ENCODE measurements at places on chromosomes 1 and 21.
A peak's percentile ranks its signal among the peaks of the same experiment; 100 is the strongest.

- DNase-seq, result no peak
Observed at GRCh38 chr1:4275083-4275482, 375.0 kb upstream of the C1orf174 start.

DNA sequence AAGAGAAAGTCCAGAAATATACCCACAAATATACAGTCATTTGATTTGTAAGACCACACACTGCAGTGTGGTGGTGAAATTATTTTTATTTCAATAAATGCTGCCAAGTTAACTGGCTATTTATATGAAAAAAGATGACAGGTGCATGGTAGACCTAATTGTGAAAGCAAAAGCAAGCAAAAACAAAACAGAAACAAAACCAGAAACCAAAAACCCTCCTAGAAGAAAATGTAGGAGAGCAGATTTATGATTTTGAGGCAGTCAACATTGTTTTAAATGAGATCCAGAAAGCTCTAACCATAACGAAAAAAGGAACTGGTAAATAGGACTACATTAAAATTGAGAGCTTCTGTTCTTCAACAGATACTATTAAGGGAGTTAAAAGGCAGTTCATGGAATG is 303.6 kb downstream of the PRDM2 start:
- no peak for DNase-seq

DNA sequence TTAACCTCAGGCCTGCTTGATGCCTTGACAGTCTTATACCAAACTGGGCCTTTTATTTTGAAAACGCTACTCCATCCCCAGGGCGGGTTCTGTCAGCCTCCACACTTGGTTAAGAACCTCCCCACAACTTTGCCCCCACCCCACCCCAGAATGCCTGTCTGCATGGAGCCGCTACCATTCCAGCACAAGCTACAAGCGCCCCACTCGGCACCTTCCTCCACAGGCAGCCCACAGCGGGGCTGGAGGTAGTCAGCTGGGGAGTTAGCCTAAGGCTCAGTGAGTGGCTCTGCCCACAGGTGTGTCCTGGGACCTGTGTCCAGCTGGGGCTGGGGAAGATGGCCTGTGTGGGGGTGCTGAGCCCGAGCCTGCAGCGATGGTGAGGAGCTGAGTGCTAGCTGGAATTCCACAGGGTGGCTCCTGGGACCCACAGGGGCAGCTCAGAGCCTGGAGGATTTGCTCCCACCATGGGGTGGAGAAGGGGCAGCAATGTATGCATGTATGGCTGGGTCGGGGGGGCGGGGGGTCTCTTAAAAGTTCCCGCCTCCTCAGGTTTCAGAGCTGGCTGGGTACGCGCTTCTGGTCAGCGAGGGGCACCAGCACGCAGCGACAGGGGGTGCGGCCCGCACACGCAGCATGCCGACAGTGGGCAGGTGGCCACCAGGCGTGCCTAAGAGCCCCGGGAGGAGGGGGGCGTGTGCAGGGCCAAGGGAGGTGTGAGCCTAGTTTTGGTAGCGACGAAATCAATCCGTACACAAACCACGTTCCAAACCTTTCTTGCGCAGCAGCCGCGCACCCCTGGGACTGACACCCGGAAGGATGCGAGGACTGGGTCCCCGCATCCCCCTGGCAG is 917 bp downstream of the ETNK2 start:
- no peak for DNase-seq

- no peak for DNase-seq
Observed at GRCh38 chr21:36422279-36423098, 37.3 kb downstream of the CHAF1B start.

DNA sequence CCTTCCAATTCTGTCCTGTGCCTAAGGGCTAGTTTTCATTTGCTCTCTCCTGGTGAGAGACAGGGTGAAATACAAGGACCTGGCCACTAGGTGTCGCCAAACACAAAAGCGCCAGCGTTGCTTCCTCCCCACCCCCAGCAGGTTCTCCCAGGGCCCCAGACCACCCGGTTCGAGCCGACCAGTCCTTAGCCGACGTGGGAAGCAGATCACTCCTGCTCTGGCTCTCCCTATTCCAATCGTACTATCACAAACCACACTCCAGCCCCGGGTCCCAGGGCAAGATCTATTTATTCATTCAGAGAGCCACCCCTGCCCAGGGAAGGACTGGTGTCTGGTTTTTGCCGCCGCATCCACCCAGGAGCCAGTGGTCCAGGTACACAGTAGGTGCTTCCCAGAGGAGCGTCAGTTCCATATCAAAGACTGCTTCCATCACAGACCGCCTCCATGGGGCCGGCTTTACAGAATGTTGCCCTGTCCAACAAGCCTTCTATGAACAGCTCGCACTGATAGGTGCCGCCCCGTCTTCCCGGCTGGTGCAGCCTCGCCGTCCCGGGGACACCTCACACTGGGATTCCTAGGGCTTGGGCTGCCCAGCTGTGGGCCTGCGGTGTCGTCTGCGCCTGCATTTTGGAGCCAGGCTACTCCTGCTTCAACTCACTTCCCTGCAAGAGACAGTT is 35.0 kb downstream of the CTNNBIP1 start:
- DNase-seq, result peak; percentile 23

DNA sequence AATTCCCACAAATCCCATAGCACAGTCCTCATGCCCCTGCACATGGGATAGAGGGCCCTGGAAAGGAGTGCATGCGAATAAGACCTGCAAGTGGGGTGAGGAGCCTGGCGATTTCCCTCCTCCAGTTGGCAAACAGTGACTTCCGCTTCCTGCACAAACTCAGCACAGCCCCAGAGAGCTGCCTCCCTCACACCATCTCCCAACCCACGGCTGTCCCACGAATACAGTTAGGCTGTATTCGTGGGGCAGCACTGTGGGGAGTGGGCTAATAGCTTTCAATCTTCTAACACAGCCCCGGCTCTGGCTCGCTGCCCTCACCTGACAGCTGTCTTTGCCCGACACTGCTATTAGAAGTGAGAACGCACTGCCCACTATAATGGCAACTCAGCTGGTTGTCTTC is 28.2 kb upstream of the CNTN2 start:
- DNase-seq, result no peak

- no peak for DNase-seq
Observed at GRCh38 chr1:242828828-242829227, 304.3 kb upstream of the PLD5 start.

- no peak for DNase-seq
Observed at GRCh38 chr1:237679687-237680086, 211.0 kb downstream of the ZP4 start.

- no peak for DNase-seq
Observed at GRCh38 chr1:11320153-11320936, 47.3 kb downstream of the UBIAD1 start.

DNA sequence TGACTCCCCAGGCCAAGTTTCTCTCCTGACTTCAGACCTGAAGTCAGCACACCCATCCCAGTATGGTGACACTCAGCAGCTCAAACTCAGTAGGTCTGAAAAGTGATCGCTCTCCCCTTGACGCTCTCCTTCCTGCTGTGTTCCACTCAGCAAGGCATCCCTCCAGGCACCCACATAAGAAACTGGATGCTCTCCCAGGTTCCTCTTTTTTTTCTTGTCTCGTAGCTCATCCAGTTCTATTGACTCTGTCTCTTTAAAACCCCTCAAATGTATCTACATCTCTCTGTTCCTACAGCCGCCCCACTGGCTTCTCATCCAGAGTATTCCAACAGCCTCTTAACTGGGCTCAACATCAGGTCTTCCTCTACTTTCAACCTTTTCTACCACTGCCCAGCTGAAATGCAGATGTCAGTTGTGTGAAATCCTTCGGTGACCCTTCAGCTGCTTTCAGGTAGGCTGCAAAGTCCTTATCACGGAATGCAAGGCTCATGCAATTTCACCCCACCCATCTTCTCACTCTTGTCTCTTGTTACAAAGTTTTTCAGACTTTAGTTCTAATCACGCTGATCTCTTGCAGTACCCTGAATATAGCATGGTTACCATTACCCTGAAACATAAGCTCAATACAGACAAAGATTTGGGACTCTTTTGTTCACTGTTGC is 286.2 kb upstream of the POU3F1 start:
- DNase-seq, result no peak

- peak; percentile 89 for DNase-seq
Observed at GRCh38 chr1:201946224-201946908, at the start of gene LMOD1. TSS of gene LMOD1 (minus strand) at chr1:201946548. CDS start at chr1:201946340, 208 bp downstream.

GRCh38 chr1:225691861-225692516 is 39.1 kb upstream of the ENAH start:
- peak; percentile 59 for DNase-seq

DNA sequence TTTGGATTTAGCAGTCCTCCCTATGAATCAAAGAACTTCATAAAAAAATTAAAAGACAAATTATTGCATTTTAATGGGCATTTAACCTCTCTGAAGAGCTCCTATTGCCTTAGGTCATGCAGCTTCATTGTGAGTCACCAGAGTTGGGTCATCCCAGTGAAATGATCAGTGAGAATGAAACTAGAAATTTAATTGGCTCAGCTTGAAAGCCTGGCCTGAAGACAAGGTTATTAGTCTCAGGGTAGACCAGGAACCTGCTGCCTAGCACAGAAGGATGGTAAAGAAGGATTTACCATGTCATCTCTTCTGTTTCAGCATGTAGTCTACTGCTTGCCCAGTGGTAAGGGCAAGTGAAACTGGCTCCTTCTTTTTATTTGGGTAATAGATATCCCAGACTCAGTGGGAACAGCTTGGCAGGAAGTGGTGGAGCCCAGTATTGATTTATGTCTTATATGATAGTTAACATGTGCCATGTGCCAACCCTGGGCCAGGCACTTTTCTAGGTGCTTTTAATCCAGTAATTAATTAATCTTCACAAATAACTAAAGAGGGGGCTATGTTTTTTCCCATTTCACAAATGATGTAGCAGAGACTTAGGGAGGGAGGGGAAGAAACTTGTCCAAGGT is 23.6 kb downstream of the LAMC2 start:
- DNase-seq, result peak; percentile 36

DNA sequence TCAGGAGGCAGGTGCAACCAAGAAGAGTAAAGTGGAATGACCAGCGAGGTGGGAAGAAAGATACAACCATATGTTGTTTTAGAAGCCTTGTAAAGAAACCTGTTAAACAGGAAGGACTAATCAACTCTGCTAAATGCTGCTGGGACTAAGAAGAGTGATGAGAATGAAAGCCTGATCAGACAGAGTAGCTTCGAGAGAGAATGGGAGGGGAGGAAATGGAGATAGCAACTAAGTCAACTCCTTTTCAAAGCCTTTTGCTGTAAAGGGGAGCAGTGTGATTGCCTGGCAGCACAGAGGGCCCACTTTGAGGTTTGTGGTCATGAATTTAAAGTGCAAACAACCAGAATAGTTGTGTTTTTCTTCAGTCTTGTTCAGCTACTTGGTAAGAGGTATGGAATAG is 31.4 kb downstream of the SLC30A7 start:
- DNase-seq, result no peak

DNA sequence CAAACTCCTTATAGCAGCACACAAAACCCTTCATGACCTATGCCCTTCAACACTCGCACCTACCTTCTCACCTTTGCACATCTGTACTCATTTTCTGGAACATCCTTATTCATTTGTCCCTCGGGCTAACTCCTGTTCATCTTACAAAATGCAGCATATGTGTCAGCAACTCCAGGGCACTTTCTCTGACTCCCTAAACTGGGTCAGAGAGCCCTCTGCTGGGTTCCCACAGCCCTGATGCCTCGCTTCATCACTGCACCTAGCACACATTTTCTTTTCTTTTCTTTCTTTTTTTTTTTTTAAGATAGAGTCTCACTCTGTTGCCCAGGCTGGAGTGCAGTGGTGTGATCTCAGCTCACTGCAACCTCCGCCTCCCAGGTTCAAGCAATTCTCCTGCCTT is 54.0 kb downstream of the RAB3B start:
- DNase-seq, result no peak
